Activated naive CD4-positive, alpha-beta T cell (primary cell): ENCODE measurements at places on chromosomes 12 and 14.

- no peak for DNase-seq
Measured at GRCh38 chr12:24991209-24992049, 42.5 kb upstream of the BCAT1 start.

- DNase-seq, result no peak
Measured at GRCh38 chr14:73768107-73768506, 53.9 kb upstream of the PNMA1 start.

- no peak for DNase-seq
Measured at GRCh38 chr12:53722450-53723041, 4.7 kb downstream of the CALCOCO1 start.

- no peak for DNase-seq
Measured at GRCh38 chr12:81078469-81079196, 754 bp downstream of the ACSS3 start.

DNA sequence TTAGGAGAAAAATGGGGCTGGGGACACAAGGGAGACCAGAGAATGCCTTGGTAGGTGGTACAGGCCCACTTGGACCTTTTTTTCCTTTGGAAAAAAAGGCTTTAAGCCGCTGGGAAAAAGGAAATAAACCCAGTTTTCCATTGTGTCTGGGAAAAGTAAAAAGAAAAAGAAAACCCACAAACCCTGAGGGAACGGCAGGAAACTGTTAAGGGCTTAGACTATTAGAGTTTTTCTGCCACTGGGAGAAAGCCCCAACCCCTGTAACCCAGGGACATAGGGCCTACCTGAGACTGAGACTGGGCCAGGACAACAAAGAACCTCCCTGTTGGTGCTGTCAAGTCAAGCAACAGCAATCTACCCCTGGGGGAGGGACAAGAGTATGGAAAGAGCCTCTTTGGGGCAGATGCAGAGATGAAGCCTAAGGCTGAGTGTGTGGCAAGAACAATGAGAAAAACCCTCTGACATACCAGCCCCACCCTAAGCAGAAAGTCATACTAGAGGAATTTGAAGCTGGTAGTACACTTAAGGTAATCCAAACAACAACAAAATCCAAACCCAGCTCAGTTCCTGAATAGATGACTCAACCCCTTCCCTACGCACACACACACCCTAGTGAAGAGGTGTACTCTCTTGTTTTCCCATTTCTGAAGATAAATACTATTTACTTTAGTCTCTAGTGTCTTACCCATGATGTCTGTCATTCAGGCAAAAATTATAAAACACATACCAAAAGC, 22.8 kb downstream of the ATF1 start:
- no peak for DNase-seq

GRCh38 chr12:94998326-94998725, 5.2 kb downstream of the NDUFA12 start:
- DNase-seq, result no peak

DNA sequence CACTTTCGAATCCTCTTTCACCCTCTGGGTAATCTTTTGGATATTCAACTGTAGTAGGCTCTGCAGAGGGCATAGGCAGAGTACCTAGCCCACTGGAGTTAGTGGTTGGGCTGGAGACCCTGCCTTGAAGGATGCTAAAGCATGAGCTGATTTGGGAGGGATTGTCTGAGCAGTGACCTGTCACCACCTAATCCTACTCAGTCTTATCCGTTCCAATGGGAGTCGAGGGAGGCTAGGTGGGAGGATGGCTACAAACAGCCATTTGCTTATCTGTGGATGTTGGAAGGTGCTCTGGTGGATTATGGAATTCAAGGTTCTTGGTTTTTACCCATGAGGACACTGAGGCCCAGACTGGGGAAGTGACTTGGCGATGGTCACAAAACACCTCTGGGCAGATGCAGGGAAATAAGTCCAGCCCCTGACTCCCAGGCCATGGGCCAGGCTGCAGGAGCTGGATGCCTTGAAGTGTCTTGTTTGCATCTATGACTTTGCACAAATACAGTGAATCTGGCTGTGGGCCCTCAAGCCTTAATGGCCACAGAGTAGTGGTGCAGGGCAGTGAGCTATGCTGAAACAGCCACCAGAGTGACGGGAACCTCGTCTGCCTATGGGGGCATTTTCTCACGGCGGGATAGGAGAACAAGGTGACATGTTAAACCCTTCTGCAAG, 3.7 kb downstream of the KMT5A start:
- no peak for DNase-seq

GRCh38 chr12:668090-668481, 4.8 kb upstream of the NINJ2 start:
- no peak for DNase-seq

- DNase-seq, result no peak
Measured at GRCh38 chr12:51889216-51890132, 1.6 kb downstream of the ANKRD33 start.

DNA sequence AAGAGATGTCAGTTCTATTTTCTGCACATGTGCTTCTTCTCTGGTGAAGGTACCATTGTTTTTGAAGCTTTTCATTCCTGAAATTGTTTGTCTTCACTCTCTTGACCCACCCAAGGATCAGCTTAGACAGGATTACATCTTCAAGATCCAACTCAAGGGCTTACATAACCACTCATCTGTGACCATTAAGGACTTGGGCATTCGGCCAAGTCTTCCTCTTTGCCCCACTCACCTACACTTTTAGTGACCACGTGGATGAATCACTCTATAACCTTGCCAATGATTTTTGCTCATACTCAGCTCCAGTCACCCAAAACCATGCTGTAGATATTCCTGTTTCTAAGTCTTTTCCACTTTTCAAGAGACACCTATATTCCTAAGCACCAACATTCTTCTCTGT, 36.5 kb upstream of the SSTR1 start:
- DNase-seq, result no peak
